Posterior vena cava (tissue), 2 donors: ENCODE measurements at places on chromosomes 7 and 10. TPM values are rescaled to one million over a fixed set of nuclear protein-coding genes. Genes with fewer than 3 reads are reported as not detected.

The RBM20 gene
- total RNA-seq = 3.0 TPM

The CXCL12 gene
- 238 TPM for total RNA-seq

The GARIN1A gene
- 3.0 TPM for total RNA-seq

The CAV2 gene
- total RNA-seq = 102 TPM

The ANK3 gene
- 6.1 TPM for total RNA-seq

The SLC18A3 gene
- not detected for total RNA-seq

The CLDN12 gene
- 37.4 TPM for total RNA-seq

The LAMB4 gene
- total RNA-seq = 0.37 TPM

GRCh38 chr7:80841423-80841955 lies 77.4 kb downstream of the SEMA3C start:
- DNase-seq = no peak

DNA sequence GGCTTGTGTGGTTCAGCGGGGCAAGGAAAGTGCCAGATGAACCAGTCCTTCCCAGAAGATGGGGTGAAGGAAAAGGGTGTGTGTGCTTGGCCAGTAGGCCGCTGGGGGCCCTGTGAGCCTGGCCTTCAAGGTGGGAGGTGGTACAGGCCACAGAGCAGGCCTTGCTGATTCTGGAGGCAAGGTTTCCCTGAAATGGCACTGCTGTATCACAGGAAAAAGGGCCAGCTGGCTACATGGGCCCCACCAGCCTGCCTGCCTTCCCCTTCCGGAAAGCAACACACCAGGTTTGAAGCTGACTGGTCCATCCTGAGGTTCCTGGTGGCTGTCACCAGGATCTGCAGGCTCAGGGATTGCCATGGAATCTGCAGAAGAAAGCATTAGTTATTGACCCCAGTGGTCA lies 12.5 kb downstream of the MMRN2 start:
- DNase-seq = no peak

- DNase-seq = no peak
Measured at GRCh38 chr7:51316666-51317581, at the start of gene COBL. TSS of gene COBL (minus strand) at chr7:51316809. CDS start at chr7:51316633, 176 bp downstream.

DNA sequence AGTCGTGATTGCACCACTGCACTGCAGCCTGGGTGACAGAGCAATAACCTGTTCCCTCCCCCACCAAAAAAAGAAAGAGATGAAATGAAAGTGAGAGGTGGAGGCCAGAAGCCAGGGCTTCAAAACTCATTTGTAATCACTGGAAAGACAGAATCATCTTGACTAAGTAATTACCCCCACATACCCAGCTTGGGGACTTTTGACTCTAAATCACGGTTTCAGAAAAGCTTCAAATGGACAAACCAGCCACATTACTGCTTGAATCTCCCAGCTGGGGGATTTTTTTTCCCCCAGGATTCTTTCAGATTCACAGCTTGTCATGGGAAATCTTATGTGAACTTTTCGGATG lies 361.0 kb downstream of the FRMD4A start:
- DNase-seq = no peak

DNA sequence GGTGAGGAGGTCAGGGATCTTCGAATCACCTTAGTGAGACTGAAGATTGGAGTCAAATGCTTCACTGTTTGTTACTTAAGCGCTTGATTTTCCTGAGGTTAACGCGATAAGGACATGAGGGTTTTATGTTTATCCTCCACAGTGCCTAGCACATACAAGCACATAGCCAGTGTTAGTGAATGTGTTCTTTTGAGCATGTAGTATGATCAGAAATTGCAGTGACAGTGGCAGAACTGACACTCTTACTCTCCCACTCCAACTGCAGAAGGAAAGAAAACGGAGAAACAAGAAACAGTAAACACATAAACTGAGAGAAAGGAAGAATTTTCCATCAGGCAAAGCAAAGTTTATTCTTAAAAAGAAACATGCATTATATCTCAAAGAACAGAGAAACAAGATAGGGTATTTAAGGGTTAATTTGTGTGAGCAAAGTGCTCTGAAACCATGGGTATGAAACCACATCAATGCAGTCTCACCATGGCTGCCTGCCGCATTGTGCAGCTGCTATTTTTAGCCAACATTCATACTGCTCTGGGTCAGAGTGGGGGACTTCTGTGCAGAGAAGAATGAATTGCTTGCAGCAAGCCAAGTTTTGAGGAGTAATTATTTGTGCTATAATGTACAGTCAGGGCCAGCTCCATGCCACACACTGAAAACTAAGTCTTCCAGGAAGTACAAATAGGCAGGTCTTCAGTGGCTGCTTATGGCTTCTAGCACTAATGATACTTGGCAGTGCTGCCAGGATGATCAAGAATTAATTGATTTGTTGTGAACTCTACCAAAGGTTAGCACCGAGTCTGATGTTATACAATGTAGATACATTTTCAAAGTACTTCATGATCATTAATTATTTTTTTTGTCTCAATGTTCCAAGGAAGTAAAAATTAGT lies 152.0 kb downstream of the MACC1 start:
- DNase-seq = no peak

GRCh38 chr7:46352004-46352954 lies 431.2 kb upstream of the IGFBP3 start:
- DNase-seq = no peak

DNA sequence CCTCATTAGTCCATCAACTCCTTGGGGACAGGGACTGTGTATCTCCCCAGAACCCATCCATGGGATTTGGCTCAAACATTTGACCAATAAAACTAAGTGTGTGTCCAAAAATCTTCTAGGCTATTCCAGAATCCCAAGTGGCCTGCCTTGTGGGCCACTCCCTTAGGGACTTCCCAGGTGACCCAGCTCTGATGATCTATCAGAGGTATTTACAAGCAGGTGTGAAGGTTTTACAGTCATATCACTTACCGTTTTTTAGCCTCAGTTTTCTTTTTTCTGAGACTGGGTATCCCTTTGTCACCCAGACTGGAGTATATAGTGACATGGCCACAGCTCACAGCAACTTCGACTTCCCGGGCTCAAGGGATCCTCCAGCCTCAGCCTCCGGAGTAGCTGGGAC lies 64.4 kb downstream of the PIP4K2A start:
- DNase-seq = no peak

- no peak for DNase-seq
Measured at GRCh38 chr10:96578022-96578421, 8.8 kb downstream of the TM9SF3 start.

DNA sequence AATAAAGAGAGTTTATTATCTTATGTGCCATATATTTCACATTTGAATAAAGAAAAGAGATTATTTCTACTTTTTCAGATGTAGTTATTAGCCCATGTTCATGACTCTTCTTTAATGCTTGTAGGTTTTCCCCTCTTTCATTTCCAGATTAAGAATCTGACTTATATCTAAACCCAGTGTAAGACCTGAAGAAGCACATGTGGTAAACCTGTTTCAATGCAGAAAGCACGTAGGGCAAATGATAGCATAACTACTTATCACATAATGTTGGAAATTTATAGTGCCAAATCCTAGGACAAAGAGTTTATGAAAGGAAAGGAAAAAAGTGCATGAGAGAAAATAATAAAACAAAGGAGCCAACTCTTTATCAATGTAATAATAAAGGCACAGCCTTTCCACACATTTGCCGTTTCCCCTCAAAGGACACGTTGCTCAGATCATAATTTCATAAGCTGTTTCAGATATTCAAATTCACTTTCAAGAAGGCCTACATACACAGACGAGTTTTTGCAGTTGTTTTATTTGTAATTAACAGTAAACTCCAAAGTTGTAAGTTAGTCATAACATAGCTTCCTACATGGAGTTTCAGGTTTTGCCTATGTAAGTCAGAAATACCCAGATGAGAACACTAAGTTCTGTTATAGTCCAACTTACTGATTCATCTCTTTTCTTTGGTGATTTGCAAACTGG lies 88.8 kb upstream of the MDFIC start:
- DNase-seq = no peak

DNA sequence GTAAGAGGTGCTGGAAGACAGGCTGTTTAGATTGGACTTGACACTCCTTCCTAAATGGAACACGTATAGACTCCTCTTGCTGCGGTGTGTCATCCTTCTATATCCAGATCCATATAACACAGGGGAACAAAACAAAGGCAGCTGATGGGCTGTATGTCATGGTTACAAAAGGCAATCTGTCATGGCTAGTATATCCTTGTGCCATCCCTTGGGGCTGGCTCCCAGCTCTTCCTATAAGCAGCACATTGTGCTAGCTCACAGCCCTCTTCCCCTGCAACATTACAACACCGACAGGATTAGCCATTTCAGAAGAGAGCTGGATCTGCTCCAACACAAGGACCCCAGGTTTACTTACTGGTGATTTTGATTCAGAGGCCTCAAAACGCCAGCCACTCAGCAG lies 15.3 kb downstream of the LIPK start:
- DNase-seq = no peak

DNA sequence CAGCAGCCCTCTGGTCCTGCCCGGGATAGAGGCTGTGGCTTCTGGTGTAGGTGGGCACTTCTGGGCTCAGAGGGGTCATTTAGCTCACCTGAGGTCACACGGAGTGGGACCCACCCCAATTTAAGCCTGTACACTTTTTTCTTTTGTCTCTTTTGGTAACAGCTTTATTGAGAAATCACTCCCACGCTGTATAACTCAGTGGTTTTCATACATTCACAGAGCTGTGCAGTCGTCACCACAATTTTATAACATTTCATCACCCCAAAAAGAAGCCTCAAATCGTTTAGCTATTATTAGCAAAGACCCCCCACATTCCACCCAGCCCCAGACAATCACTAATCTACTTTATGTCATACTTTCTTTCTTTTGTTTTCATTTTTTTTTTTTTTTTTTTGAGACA lies 62.3 kb downstream of the LHPP start:
- DNase-seq = no peak

- no peak for DNase-seq
Measured at GRCh38 chr10:114408968-114409444, 4.7 kb upstream of the AFAP1L2 start.

GRCh38 chr7:29798422-29798821 lies 7.9 kb upstream of the WIPF3 start:
- DNase-seq = no peak

- DNase-seq = no peak
Measured at GRCh38 chr10:125054669-125055268, 105.6 kb downstream of the CTBP2 start.

- no peak for DNase-seq
Measured at GRCh38 chr7:33421429-33421828, 292.1 kb downstream of the BBS9 start.
